Left lung (tissue), 14 donors: ENCODE measurements at places on chromosomes 12 and 14.

DNA sequence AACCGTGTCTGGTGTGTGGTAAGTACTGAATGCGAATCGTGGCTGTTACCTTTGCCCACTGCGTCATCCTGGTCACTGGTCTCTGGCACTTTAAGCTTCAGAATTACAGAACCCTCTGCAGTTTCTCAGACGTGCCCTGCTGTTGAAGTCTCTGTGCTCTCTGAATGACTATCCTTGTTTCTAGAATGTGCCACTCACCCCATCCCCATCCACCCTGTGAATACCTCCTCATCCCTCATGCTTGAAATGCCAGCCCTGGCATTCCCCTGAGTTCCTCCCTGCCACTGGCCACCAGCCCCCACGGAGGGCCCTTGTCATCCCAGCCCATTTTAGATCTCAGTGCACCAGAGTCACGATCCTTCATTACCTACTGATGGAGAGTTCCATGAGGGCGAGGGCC lies 21.3 kb downstream of the TPCN1 start:
- no peak for DNase-seq

DNA sequence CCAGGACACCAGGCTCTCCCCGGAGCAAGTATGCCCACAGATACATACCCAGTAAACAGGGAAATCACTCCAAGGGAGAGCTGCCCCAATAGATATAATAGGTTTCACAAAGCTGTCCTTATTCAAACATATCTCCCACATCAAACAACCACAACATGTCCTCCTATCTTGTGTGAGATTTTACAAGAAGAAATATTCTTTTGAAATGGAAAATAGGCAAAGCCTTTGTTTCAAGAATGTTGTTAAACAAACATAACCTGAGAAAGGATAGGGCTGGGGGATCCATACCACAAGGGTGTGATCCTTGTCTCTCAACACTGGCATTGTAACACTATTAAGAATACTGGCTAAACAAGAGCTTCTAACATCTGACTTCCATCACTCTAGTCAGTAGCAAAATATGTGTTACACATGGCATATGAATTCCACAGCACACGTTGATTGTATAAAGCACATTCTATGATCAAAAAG lies 32.9 kb downstream of the LGR5 start:
- DNase-seq = no peak

DNA sequence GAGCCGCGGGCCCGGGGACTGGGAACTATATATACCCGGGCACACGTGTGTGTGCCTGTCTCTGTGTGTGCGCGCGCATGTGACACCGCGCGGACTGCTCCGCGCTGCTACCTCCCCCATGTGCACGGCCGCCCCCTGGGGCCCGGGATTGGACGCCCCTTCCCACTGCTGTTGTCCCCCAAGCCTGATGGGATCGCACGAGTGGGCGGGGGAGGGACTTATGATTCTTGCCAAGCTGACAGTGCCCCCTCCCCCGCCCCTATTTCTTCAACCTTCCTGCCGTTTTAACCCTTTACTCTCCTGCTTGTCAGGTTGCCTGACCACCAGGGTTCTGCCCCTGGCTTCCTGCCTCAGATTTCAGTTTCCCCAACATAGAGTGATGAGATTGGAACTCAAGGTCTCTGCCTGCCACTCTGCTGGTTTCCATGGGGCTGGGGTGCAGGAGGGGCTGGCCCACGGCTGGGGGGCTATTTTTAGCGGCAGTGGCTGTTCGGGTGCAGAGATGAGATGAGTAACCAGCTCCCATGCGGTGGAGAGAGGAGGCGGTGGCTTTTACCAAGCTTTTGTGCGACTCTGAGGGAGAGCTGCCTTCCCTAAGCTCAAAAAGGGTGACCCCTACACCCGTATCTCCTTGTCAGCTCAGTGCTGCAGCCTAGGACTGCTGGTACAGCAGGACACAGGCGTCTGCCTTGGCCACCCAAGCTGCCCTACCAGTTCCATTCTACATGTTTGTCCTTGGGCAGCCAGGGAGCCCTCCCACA lies at the start of gene DDN:
TSS of gene DDN (minus strand) at position 5 of the 761 bp plus-strand sequence. CDS start 88 bp downstream, outside the sequence.
- no peak for DNase-seq

DNA sequence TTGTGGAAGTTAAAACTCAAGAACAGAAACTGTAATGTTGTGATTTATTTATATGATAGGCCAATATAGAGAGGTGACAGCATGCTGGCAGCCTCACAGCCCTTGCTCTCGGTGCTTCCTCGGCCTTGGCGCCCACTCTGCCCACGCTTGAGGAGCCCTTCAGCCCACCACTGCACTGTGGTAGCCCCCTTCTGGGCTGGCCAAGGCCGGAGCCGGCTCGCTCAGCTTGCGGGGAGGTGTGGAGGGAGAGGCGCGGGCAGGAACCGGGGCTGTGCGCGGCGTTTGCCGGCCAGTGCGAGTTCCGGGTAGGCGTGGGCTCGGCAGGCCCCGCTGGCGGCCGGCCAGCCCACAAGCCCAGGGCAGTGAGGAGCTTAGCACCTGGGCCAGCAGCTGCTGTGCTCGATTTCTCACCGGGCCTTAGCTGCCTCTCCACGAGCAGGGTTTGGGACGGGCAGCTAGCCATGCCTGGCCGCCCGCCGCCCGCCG lies 65.8 kb upstream of the SLC8A3 start:
- peak; percentile 33 for DNase-seq

DNA sequence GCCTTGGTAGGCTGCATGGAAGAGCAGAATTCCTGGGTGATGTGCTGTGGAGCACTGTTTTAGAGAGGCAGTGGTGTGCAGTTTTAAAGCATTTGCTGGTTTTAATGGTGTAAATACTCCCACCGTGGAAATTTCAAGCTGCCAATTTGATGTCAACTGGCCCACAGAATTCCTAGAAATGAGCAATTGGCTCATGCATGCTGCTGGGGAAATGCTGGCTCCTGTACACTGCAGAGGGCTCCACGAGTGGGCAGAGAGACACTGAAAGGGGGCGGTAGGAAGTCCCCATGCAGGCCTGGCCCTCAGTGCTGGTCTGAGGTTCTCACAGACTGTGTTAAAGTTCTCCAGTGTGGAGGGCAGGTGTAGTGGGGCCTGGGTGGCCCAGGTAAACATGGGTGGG lies 99.4 kb upstream of the NTF3 start:
- DNase-seq = no peak

GRCh38 chr12:76340680-76341435 lies 7.4 kb downstream of the BBS10 start:
- DNase-seq = no peak

DNA sequence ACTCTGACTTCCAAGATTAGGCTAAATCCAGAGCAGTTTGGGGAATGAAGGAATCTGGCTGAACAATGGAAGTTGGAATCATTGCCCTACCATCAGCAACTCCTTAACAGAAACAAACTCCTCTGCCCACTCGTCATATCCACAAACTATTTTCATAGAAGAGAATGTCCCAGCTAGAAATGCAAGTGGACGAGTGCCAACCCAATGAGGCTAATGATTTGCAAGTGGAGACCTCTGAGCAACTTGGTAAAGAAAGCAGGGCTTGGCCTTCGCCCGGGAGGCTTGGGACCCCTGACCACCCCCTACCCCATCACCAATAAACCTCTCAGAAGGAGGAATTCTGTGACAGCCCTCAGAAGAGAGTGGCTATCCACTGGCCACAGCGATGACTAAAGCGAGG lies 40.0 kb upstream of the DDX11 start:
- no peak for DNase-seq

DNA sequence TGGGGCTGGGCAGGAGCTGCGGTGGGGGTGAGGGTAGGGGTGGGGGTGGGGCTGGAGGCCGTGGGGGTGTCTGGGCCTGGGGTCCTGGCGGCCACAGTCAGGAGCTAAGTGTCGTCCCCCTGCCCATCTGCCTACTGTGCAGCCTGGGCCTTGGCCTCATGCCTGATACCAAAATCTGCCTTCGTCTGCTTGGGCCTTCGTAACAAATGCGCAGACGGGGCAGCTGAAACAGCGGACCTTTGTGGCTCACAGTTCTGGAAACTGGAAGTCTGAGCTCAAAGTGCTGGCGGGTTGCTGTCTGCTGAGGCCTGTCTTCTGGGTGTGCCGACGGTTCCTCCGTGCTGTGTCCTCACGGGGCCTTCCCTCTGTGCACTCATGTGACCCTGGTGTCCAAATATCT lies 61.7 kb downstream of the KIF26A start:
- no peak for DNase-seq

- no peak for DNase-seq
Measured at GRCh38 chr14:76641541-76641940, 119.7 kb upstream of the VASH1 start.

DNA sequence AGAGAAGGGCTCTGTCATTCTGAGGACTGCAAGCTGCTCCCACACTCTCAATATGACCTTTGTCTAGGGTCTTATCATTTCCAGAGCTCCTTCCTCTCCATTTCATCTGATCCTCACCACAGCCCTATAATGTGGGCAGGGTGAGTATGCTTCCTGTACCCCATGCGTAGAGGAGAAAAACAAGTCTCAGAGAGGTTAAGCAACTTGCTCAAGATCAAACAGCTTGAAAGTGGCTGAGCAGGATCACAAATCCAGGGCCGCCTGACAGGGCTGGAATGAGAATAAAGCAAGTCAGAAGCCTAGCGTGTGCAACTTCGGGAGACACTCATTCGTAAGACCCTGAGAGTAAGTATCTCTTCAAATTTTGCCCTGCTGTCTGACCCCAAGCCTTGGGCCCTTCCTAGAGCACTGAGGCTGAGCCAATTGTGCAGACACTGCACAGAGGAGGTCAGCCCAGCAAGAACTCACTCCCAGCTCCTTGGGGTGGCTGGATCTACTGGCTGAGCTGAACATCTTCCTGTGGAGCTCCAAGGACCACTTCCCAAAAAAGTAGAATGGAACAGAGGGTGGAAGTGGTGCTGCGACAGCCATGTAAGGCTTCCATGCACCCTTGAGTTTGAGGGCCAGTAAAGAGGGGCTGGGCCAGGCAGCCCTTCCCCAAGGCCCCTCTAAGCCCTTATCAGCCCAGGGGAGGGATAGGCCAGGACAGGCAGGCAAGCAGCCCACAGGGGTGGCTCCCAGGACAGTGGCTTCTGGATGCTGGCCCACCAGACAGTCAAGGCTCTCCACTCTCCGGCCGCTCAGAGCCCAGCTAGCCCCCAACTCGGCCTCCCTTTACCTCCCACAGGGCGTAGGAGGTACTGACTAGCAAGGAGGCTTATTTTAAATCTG lies 10.5 kb downstream of the ZFP36L1 start:
- no peak for DNase-seq

- no peak for DNase-seq
Measured at GRCh38 chr14:106788534-106788933, 1262.2 kb downstream of the TMEM121 start.

DNA sequence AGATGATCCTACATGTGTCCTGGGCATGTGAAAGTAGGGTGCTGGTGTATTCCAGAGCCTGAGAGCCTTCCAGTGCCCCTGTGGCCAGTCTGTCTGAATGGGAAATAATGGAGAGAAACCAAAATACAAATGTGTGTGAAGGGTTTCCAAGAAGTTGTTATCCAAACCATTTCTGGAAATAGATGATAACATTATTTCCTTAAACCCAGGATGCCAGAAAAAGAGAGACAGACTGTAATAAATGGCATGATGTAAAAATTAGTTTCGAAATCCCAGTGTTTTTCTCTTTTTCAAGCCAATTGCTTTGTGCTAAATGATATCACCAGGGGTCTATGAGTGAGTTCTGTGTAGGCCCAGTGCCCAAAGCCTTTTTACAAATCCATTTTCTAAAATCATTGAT lies 175.3 kb downstream of the PHLDA1 start:
- DNase-seq = no peak

GRCh38 chr14:104874571-104875411 lies 9.7 kb downstream of the CEP170B start:
- no peak for DNase-seq
